ENCODE measurements at places on chromosomes 5 and 9. TPM values are rescaled to one million over a fixed set of nuclear protein-coding genes. Genes with fewer than 3 reads are reported as not detected.
A peak's percentile ranks its signal among the peaks of the same experiment; 100 is the strongest.

DNA sequence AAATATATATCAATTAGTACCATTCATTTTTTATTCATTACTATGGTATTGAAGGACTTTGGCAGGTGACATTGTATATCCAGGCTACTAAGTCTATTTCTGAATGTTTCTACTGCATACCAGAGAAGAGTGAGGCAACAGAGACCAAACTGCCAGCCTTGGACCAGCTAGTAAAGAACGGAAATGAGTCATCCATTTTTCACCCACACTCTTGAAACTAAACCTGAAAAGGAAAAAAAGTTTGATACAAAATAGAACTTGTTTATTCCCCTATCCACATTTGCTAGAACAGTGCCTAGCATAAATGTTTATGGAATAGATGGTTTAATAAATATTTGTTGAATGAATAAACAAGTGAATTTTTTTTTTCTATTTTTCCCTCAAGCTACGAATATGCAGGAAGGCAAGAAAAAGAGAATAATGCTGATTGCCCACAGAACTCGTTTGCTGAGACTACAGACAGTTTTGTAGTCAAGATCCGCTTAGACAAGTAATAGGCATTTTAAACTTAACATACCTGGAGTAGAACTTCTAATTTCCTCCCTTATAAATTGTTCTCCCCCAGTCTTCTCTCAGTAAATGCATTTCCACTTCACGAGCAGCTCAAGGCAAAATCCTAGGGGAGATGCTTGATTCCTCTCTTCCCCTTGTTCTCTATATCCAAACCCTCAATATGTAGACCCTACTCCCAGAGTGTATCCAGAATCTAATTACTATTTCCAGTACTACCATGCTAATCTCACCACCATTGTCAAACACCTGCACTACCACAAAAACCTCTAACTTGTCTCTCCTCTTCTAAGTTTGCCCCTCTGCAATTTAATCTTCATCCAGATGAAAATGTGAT, 146.2 kb upstream of the RASA1 start:
- peaks cover 62% of the 10 kb centered on the region for H3K4me1 ChIP-seq
- peaks cover 2% of the 10 kb centered on the region for H3K36me3 ChIP-seq
- no peaks in the 10 kb centered on the region for H3K27me3 ChIP-seq
- H3K4me3 ChIP-seq: peak overlapping the region; percentile 46
- peak; percentile 66 for DNase-seq

GRCh38 chr9:79670269-79670961, 98.7 kb downstream of the TLE4 start:
- H3K36me3 ChIP-seq: peaks cover 17% of the 10 kb centered on the region
- peaks cover 57% of the 10 kb centered on the region for H3K4me1 ChIP-seq
- no peaks in the 10 kb centered on the region for H3K27me3 ChIP-seq
- no peak overlapping the region for H3K27ac ChIP-seq
- no peak overlapping the region for H3K4me3 ChIP-seq

EQTN gene
- not detected for total RNA-seq

- H3K4me1 ChIP-seq: peaks cover 5% of the 10 kb centered on the region
- no peaks in the 10 kb centered on the region for H3K36me3 ChIP-seq
- H3K27ac ChIP-seq: no peak overlapping the region
- H3K27me3 ChIP-seq: no peaks in the 10 kb centered on the region
Measured at GRCh38 chr5:91521334-91521733, 138.2 kb upstream of the ARRDC3 start.

GRCh38 chr9:131801810-131802209, 61.9 kb upstream of the RAPGEF1 start:
- no peaks in the 10 kb centered on the region for H3K4me1 ChIP-seq
- H3K36me3 ChIP-seq: no peaks in the 10 kb centered on the region
- H3K27me3 ChIP-seq: peaks cover 14% of the 10 kb centered on the region
- no peak overlapping the region for H3K4me3 ChIP-seq
- no peak for DNase-seq

CTNND2 gene
- total RNA-seq: not detected

- H3K4me3 ChIP-seq: peak overlapping the region; percentile 80
- peaks cover 34% of the 10 kb centered on the region for H3K4me1 ChIP-seq
- peak overlapping the region; percentile 91 for H3K27ac ChIP-seq
- H3K27me3 ChIP-seq: no peaks in the 10 kb centered on the region
- DNase-seq: no peak
- H3K36me3 ChIP-seq: peaks cover 10% of the 10 kb centered on the region
Measured at GRCh38 chr5:139481580-139482049, 943 bp downstream of the STING1 start.

- H3K4me3 ChIP-seq: no peak overlapping the region
- no peak for DNase-seq
- peaks cover 7% of the 10 kb centered on the region for H3K36me3 ChIP-seq
- no peak overlapping the region for H3K27ac ChIP-seq
- H3K27me3 ChIP-seq: no peaks in the 10 kb centered on the region
- peaks cover 7% of the 10 kb centered on the region for H3K4me1 ChIP-seq
Measured at GRCh38 chr9:112124156-112124555, 50.9 kb downstream of the SUSD1 start.

DNA sequence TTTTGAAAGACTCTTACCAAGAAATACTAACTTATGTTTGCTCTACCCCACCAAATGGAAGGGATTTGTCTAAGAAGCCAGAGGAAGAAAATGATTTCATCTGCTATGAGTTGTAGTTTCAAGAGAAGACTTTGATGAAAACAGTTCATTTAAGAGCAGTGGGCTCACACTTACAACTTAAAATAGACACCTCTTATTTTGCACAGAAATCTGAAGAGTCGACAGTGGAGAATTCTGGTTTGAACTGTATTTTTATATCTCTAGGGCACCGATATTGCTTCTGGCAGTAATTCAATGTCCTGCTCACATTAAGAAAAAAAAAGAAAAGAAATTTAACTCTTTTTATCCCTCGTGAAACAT, 1.9 kb upstream of the DAB2 start:
- H3K27me3 ChIP-seq: peaks cover 33% of the 10 kb centered on the region
- H3K36me3 ChIP-seq: no peaks in the 10 kb centered on the region
- no peak overlapping the region for H3K4me3 ChIP-seq

BTNL3 gene
- total RNA-seq: not detected

GRCh38 chr5:153888781-153889180, 149.9 kb downstream of the FAM114A2 start:
- H3K4me3 ChIP-seq: no peak overlapping the region
- no peaks in the 10 kb centered on the region for H3K27me3 ChIP-seq
- no peak overlapping the region for H3K27ac ChIP-seq
- no peak for DNase-seq
- H3K4me1 ChIP-seq: no peaks in the 10 kb centered on the region

GRCh38 chr5:9401786-9402472, 143.9 kb downstream of the SEMA5A start:
- H3K4me1 ChIP-seq: no peaks in the 10 kb centered on the region
- H3K27ac ChIP-seq: no peak overlapping the region
- H3K27me3 ChIP-seq: no peaks in the 10 kb centered on the region
- no peaks in the 10 kb centered on the region for H3K36me3 ChIP-seq
- H3K4me3 ChIP-seq: no peak overlapping the region
- no peak for DNase-seq

CHSY3 gene
- total RNA-seq: not detected

TMEM252 gene
- not detected for total RNA-seq

DNA sequence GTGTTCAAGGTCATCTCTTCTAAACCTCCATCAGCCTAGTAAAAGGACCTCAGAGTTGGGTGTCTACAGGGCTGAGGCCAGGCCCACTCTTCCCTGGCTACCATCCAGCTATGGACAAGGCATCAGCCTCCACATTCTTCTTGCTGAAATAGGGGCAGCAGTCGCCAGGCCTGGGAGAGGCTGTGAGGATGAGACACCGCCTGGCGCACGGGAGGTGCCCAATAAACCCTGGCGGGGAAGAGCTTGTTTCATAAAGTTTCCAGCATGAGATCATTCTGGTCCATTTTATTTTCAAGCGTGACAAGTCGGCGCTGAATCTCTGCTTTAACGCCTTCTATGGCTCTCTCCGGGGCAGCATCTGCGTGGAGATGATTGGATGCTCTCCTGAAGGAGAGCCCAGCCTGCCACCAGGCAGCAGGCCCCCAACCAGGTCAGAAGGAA, 153.4 kb downstream of the OLFM1 start:
- no peaks in the 10 kb centered on the region for H3K4me1 ChIP-seq
- H3K4me3 ChIP-seq: no peak overlapping the region
- no peak overlapping the region for H3K27ac ChIP-seq
- no peaks in the 10 kb centered on the region for H3K36me3 ChIP-seq
- no peak for DNase-seq

TPRN gene
- 6.6 TPM for total RNA-seq

- H3K27ac ChIP-seq: peak overlapping the region; percentile 91
- H3K27me3 ChIP-seq: no peaks in the 10 kb centered on the region
- H3K36me3 ChIP-seq: peaks cover 48% of the 10 kb centered on the region
- H3K4me1 ChIP-seq: peaks cover 70% of the 10 kb centered on the region
Measured at GRCh38 chr5:100840370-100840769, 62.7 kb downstream of the ST8SIA4 start.

GRCh38 chr5:172395483-172395882, 58.8 kb downstream of the SH3PXD2B start:
- H3K4me1 ChIP-seq: peaks cover 4% of the 10 kb centered on the region
- peaks cover 7% of the 10 kb centered on the region for H3K27me3 ChIP-seq
- DNase-seq: no peak
- H3K4me3 ChIP-seq: no peak overlapping the region

GPR107 gene
- total RNA-seq: 18.2 TPM

CATSPER3 gene
- total RNA-seq: 0.32 TPM

DNA sequence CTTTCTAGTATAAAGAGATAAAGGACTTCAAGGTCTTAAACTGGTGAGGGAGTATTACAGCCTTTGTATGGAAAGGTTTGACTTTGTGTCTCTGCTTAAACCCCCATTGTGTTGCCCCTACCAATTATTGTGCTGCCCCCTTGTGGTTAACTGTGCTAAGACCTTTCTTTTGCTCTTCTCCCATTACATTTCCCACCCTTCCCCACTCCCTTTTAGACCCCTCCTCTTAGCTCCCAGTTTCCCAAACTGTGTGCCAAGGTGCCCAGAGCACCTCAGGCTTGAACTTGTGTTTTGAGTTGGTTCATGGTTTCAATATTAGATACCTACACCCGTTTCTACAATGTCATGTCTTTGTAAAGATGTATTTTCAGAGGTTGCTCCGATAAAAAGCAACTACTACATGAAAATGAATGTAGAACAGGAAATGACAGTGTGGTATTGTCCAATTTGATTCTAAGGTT, 2.9 kb downstream of the JAK2 start:
- H3K36me3 ChIP-seq: peaks cover 25% of the 10 kb centered on the region
- no peaks in the 10 kb centered on the region for H3K27me3 ChIP-seq
- DNase-seq: peak; percentile 67
- H3K4me3 ChIP-seq: no peak overlapping the region
- H3K4me1 ChIP-seq: peaks cover 29% of the 10 kb centered on the region
- H3K27ac ChIP-seq: no peak overlapping the region

DNA sequence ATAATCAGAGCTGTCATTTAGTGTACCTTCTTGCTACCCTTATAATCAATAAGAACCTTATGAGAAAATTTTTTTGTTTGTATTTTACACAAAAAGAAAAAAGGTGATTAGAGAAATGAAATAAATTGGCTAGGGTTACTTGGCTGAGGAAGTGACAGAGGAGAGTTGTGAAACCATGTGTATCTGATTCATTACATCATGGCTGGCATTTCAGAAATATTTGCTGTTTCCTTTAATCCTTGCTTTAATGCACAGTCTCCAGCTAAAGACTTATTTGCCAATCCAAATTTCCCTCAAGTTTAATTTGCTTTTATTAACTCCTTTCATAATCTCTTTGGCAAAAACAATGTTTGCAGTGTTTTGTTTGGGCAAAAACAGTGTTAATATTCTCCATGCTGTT, 543.1 kb downstream of the KIF4B start:
- no peak for DNase-seq
- no peaks in the 10 kb centered on the region for H3K4me1 ChIP-seq
- no peak overlapping the region for H3K27ac ChIP-seq

- no peak overlapping the region for H3K27ac ChIP-seq
- no peaks in the 10 kb centered on the region for H3K36me3 ChIP-seq
- peaks cover 54% of the 10 kb centered on the region for H3K4me1 ChIP-seq
- peak; percentile 20 for DNase-seq
Measured at GRCh38 chr5:96067894-96068614, 106.4 kb upstream of the ELL2 start.

DNA sequence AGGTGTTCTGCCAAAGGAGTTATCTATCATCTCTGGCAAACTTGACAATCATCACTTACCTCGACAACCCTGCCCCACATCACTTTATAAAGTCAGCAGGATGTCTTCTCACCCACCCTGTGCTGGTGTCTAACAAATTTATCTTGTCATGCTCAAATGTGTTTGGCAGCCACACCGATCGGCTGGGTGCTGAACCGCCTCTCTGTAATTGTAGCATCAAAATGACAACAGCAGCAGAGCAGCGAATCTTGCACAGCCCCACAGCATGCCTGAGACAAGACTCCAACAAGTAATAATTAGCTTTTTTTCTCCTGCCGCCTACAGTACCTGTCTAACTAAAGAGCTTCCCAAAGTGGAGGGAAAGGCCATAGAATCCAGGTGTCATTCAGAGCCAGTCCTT, 176.2 kb downstream of the NR3C1 start:
- peaks cover 42% of the 10 kb centered on the region for H3K4me1 ChIP-seq
- peaks cover 6% of the 10 kb centered on the region for H3K36me3 ChIP-seq
- DNase-seq: no peak
- H3K27me3 ChIP-seq: no peaks in the 10 kb centered on the region
- no peak overlapping the region for H3K27ac ChIP-seq
- no peak overlapping the region for H3K4me3 ChIP-seq

DNA sequence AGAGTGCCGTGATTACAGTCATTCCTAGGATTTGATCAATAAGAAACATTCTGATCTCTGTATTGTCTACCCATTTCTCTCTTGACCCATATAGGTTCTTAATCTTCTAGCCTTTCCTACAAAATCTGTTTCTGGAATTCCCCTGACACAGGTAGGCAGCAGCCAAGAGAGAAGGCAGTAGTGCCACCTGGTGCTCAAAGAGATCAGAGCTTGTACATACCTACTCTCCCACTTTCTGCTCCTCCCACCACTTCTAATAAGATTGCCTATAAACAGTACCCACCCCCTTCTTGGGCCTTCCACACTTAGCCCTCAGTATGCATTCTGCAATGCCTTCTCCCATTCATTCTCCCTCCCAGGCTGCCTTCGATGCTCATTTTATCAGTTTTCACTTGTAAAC, 117.4 kb upstream of the RORB start:
- H3K27ac ChIP-seq: no peak overlapping the region
- no peak overlapping the region for H3K4me3 ChIP-seq
- peaks cover 4% of the 10 kb centered on the region for H3K4me1 ChIP-seq
- peak; percentile 51 for DNase-seq

GRCh38 chr5:163727028-163727427, 221.6 kb downstream of the MAT2B start:
- H3K36me3 ChIP-seq: no peaks in the 10 kb centered on the region
- DNase-seq: no peak
- H3K27me3 ChIP-seq: no peaks in the 10 kb centered on the region
- H3K4me3 ChIP-seq: no peak overlapping the region
- no peaks in the 10 kb centered on the region for H3K4me1 ChIP-seq
- no peak overlapping the region for H3K27ac ChIP-seq

GRCh38 chr5:87340716-87341115, 72.0 kb downstream of the CCNH start:
- DNase-seq: no peak
- peaks cover 42% of the 10 kb centered on the region for H3K36me3 ChIP-seq
- no peaks in the 10 kb centered on the region for H3K27me3 ChIP-seq
- H3K4me1 ChIP-seq: peaks cover 18% of the 10 kb centered on the region

Data from activated CD8-positive, alpha-beta T cell treated with anti-CD3 and anti-CD28 coated beads for 36 hours (primary cell).